ENCODE measurements at places on chromosomes 12 and 14.

GRCh38 chr14:52059649-52060048, 9.2 kb downstream of the NID2 start:
- DNase-seq, result no peak

- peak; percentile 71 for DNase-seq
Observed at GRCh38 chr12:16112612-16113560, 164.6 kb downstream of the SLC15A5 start.

DNA sequence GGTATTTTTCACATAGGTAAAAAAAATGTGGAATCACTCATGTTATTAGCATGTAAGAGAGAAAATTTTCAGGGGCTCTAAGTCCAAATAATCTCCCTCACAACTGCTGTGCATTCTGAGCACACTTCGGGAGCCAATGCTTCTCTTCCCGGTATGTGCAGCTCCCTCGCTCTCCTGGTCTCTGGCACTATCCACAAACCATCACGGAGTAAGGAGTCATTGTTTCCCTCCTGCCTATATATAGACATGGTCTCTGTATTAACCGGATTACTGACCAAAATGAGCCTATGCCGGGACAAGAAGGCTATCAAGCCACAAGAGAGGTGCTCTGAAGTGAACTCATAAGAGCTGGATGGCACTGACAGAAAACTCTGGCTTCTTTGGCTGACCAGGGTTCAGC, 13.4 kb downstream of the HECTD4 start:
- DNase-seq, result no peak

- DNase-seq, result no peak
Observed at GRCh38 chr14:26187996-26188620, 409.7 kb downstream of the NOVA1 start.

DNA sequence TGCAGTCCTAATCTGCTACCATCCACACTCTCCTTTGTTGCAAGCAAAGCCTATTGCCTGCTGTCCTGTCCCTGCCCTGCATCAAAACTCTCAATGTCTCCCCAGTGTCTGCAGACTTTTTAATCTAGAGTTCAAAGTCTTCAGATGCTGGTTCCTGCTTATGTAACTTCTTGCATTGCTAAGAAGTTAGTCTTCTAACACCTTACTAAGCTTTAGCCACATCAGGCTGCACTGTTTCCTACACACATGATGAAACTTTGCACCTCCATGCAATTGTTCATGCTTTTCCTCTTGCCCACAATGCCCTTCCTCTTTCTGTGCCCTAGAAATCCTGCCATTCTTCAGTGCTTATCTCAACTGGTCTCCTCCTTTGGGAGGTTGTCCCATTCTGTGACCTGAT, 16.2 kb upstream of the DICER1 start:
- DNase-seq, result no peak

GRCh38 chr14:81385419-81385818, 14.7 kb downstream of the STON2 start:
- no peak for DNase-seq

DNA sequence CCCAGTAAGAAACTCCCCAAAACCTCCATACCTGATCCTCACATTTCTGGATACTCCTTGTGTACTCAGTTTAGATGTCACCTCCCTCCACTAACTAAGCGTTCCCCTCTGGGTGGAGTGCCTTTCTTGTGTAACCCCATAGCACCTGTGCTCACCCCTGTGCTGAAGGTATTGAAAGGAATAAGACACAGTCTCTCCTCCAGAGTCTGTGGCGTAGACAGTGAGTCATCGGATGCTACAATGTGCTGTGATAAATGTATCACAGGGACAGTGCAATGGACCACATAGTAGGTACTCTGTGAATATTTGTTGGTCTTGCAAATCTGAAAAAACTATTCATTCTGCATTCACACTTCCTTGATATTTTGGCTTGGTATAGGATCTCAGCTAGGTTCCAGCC, 30.8 kb downstream of the TSPAN9 start:
- DNase-seq, result no peak

DNA sequence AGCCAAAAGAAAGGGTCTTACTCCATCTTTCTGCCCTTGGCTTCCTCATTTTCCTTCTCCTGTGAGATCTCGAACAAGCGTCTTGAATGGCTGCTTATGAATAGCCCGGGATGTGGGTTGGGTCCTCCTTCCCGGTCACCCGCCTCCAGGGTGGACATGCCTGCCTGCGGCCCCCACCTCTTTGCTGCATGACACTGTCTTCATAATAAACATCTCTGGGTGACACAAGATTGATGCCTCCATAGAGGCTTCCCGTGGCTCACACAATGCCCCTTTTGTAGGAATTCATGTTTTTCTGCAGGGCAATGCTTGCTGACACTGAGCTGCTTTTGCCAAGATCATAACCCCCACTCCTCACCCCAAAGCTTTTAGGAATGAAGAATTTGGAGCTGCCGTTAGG, 125.9 kb downstream of the ZNF664 start:
- DNase-seq, result no peak

GRCh38 chr14:94775091-94775870, 5.4 kb upstream of the GSC start:
- no peak for DNase-seq

DNA sequence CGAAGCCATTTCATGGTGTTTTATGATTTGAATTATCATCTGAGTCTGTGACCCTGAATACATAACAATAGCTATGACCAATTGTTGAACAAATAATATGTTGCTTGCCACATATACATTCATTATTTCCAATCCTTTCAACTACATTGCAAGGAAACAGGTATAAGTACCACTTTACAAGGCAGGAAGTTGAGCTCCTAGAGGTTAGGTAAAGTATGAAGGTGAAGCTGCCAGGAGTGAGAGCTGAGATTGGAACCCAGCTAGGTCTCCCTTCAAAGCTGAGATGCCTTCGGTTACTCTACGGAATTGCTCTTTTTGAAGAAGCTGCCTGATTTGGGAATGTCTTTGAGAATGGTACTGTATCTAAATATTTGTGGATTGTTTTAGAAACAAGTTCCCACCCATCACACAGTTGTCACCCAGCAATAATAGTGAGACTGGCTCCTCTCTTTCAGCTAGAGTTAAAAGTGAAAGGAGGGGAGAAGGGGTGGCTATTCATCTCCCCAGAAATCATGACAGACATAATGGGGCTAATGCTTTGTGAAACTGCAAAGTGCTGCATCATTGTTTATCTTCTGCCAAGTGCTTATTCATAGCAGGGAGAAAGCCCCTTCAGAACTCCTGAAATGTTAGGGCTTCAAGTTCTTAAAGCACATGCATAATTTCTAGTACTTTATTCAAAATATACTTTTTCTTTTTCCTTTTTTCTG, 75.9 kb upstream of the AMIGO2 start:
- no peak for DNase-seq

GRCh38 chr14:69376439-69376838, 21.7 kb downstream of the ERH start:
- DNase-seq, result no peak

GRCh38 chr12:75825686-75826085, 205.9 kb downstream of the PHLDA1 start:
- DNase-seq, result no peak

GRCh38 chr12:82758749-82759330, 72.1 kb downstream of the TMTC2 start:
- no peak for DNase-seq

DNA sequence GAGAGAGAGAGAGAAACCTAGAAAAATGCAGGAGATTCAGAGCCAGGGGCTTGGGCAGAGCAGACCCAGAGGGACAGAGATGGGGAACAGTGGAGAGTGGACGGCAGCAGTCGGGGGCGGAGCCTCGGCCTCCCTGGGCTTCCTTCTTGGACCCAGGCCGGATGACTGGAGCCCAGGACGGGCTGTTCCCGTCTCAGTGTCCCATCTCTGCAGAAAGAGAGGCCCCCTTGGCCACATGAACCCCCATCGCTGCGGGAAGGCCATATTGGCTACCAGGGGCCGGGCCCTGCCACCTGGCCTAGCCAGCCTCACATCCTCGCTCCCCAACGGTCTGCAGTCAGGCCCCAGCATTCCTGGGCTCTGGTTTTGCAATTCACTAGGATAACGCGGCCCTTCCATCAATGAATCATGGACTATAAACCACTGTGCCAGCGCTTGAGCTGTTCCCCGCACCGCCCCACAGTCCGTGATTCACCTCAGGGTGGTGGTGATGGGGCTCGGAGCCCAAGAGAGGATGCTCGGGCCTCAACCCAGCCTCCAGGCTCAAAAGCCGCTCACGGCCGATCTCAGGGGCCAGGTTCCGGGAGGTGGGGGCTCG, 116.5 kb downstream of the RFLNA start:
- DNase-seq, result no peak

GRCh38 chr12:121189131-121189530, 20.8 kb upstream of the P2RX4 start:
- no peak for DNase-seq

DNA sequence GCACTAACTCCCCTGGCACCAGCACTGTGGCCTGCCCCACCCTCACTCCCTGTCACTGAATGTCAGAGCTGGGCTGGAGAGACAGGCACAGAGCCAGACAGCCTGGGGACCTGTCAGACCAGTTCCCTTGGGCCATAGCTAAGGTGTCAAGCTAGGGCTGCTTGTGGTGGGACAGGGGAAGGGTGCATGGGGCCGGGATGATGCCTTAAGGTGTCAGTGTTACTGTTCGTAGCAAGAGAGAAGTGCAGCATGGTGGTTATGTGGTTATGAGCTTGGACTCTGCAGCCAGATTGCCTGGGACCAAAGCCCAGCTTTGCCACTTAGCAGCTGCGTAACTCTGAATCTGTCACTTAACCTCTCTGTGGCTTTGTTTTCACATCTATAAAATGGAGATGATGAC, 3.8 kb downstream of the RAPGEF3 start:
- DNase-seq, result no peak

- no peak for DNase-seq
Observed at GRCh38 chr12:110117956-110118685, 6.0 kb upstream of the IFT81 start.

GRCh38 chr12:97313471-97314190, 149.0 kb upstream of the RMST start:
- DNase-seq, result no peak

DNA sequence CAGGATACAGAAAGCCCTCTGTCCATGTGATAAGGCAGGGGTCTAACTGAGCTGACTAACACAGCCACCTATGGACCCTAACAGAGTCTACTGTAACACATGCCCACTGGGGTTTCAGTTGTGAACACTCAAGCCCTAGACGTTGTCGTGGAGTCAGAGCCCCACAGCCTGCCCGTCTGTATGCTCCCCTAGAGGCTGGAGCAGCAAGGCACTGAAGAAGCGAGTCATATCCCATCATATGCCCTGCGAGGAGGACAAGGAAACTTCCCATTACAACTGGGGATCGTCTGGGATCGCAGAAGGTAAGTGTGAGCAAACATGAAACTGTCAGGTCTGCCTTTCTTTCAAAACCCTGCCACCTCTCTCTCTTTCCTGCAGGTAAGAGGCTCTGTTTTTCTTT, 138.1 kb downstream of the GPR65 start:
- DNase-seq, result no peak

DNA sequence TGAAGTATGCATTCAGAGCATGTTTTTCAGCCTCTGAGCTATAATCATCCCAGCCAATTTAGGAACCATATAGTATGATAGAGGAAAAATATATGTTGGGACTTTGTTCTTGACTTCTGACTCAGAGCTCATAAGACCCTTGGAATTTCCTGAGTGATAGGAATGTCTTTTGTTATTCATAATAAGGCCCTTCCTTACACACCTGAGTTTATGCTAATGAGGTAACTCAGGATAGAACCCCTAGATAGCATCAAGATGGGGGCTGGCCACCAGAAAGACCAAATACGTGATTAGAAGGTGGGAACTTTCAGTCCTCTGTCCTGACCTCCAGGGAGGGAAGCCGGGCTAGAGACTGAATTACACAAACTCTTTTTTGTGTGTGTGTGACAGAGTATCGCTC, 32.4 kb upstream of the PLEK2 start:
- DNase-seq, result no peak

- DNase-seq, result no peak
Observed at GRCh38 chr14:51284241-51284640, 44.2 kb downstream of the TMX1 start.

DNA sequence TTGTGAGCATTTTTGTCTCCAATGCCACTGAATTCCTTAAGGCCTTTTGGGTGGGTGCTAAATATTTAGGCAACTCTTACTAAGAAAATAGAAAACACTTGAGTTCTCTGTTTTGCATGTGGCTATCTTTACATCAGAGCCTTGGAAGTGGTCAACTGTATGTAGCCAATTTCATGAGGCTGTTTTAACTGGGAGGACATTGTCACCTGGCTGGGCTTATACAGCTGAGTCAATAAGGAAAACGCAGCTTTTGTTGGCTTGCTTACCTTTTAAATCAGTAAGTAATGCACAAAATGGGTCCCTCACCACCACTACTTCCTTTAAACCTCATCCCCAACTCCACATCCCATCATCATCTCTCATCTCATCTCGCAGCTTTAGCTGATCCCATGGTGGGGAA, 194.3 kb downstream of the RGS6 start:
- DNase-seq, result no peak

DNA sequence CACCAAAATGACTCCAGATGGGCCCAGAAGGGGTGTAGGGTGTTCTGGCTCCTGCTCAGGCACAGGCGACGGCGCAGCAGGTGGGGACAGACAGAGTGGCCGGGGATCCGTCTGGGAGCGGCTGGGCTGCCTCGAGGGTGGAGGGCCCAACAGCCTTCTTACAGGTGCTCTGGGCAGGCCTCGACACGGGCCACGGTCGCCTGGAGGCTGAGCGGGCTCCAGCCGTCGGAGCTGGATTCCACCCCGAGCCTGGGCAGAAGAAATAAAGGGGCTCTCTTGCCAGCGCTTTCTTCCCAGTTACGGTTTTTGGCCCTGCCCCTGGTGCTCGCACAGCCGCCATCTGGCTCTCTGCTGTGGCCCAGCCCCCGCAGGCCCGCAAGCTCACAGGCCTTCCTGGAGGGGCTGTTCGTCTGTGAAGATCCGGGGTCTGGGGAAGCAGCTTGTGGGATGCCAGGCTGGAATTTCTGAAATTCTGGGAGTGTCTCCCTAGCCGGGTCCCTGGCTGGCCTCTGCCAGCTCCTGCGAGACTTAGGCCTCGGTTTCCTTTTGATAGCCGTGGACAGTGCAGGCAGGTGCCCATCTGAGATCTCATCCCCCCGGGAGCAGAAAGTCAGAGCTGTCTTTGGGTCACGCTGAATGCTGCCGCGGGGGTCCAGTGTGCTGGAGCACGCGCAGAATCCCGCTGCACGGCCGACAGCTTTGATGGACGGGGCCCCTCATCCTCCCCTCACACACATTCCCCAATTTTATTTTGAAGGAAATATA, 122.7 kb downstream of the PAPOLA start:
- no peak for DNase-seq

- no peak for DNase-seq
Observed at GRCh38 chr14:60163693-60164092, 1.5 kb downstream of the DHRS7 start.

DNA sequence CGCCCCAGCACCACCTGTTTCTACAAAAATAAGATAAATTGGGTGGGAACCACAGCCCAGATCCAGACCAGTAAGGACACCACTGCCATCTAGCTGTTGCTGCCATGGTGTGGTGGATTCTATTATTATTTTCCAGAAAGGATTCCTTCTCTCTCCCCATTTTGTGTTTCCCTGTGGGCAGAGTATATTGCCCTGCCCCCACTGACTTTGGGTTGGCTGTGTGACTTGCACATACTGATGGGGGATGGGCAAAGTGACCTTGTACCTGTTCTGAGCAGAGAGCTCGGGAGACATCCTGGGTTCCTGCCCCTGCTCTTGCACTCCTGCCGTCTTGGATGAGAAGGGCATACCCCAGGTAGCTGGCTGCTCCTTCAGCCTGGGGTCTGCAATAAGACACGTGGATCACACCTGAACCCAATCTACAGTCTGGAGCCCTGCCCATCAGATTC, 24.3 kb downstream of the MOAP1 start:
- no peak for DNase-seq
